CD4-positive, alpha-beta T cell treated with Interferon gamma for 1 hour (primary cell): ENCODE measurements at places on chromosomes 16 and 17.

GRCh38 chr16:75254359-75254837, 3.0 kb upstream of the BCAR1 start:
- DNase-seq, result no peak

GRCh38 chr17:10612957-10613744, 44.0 kb downstream of the MYH3 start:
- no peak for DNase-seq

DNA sequence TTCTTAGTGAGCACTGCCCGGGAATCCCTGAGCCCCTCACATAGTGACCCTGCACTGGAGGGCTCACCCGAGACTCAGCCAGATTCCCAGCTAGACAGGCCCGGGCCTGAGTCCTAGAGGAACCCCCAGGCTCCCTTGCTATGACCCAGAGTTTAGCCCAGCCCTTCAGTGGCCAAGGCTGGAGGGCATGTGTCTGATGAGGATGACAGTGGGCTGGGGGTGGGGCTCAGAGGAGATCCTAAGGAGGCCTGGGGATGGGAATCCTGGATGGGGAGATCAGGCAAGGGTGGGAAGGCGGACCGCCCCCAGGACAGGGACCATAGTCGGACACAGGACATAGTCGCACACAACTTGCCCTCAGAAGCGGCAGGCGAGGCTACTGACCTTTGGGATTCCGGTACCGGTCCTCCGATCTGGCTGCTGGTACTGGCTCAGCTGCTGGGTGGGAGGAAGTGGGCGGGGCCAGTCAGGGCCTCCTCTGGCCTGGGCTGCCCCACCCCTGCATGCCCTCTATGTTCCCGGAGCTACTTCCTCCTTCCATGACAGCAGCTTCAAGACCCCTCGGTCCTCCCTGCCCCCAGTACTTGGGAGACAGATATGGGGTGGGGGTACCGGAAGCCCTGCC, 1.1 kb downstream of the CD79B start:
- DNase-seq, result peak; percentile 73

DNA sequence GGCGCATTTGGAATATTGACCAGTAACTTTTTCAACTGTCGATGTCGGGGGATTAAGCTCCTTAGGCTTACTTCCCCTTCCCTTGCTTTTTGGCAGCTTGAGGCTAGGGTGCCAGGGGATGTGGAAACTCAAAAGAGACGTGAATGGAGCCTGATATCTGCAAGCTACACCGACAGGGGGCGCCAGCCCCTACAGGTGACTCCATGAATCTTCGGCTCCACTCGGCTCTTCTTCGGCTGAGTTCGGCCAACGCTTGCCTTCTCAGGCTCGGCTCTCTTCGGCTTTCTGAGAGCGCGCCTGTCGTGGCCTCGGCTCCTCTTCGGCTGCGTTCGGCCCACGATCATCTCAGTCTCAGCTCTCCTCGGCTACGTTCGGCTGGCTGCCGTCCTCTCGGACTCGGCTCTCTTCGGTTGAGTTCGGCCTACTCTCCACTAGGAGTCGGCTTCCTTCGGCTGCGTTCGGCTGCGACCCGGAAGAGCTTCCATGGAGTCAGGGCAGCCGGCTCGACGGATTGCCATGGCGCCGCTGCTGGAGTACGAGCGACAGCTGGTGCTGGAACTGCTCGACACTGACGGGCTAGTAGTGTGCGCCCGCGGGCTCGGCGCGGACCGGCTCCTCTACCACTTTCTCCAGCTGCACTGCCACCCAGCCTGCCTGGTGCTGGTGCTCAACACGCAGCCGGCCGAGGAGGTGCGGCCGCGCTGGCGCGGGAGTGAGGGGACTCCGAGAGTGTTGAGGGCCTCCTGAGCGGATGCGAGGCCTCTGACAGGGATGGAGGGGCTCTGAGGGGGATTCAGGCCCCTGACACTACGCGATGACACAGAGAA, at the start of gene ERCC4:
TSS of gene ERCC4 (plus strand) at position 472 of the 827 bp plus-strand sequence. CDS start at position 484, 12 bp downstream.
- peak; percentile 100 for DNase-seq

- DNase-seq, result peak; percentile 86
These were observed 38.4 kb upstream of the ARL4D start for GRCh38 chr17:43360376-43360738.

DNA sequence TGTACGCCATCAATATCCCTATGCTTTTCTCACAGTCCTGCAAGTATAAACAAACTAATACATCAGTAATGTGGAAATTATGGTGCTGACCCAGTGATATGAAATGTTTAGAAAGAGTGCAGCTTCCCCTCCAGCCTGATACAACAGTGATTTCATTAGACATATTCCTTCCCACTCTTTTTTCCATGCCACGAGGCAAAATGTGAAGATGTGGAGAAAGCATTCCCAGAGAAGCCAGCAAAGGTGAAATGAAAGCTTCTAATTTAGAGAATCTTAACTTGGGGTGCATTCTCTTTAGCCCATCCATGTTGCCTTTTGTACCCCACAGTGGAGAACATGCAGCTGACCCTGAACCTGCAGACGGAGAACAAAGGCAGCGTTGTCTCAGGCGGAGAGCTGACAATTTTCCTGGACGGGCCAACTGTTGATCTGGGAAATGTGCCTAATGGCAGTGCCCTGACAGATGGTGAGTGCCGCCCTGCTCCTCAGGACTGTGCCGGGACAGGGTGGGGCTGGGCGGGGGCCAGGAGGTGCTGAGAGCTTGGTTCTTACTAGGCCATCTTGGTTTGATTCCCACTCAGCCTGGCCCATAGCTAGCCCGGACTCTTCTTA, 77.8 kb downstream of the WWP2 start:
- DNase-seq, result no peak

GRCh38 chr16:72588551-72588950, 416.6 kb upstream of the PMFBP1 start:
- no peak for DNase-seq

GRCh38 chr16:64240586-64240985, 881.3 kb downstream of the CDH11 start:
- no peak for DNase-seq

DNA sequence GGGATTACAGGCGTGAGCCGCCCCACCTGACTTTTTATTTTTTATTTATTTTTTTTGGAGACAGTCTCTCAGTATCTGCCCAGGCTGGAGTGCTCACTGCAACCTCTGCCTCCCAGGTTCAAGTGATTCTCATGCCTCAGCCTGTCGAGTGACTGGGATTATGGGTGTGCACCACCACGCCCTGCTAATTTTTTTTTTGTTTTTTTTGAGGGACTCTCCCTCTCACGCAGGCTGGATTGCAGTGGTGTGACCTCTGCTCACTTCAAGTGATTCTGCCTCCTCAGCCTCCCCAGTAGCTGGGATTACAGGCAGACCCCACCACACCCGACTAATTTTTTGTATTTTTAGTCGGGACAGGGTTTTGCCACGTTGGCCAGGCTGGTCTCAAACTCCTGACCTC, 7.7 kb downstream of the ZNF207 start:
- DNase-seq, result no peak

DNA sequence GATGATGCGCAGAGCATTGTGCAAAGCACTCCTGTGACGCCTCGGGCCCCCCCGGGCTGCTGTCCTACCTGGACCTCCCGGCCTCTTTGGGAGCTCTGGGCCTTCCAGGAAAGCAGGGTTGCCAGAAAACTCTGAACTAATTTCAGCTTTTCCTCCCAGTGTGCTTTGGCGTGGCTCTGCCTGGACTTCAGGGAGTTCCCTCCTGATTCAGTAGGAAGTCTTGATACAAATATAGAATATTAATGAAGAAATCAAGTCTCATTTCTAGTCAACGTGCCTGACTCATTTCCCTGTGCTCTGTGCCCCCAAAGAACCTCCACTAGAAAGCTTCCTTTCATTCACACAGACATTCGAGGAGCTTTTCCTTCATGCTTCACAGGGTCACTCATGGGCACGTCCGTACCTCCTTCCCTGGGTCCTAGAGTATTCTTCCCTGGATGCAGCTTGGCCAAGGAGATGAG, 84.0 kb upstream of the NOL11 start:
- DNase-seq, result no peak

DNA sequence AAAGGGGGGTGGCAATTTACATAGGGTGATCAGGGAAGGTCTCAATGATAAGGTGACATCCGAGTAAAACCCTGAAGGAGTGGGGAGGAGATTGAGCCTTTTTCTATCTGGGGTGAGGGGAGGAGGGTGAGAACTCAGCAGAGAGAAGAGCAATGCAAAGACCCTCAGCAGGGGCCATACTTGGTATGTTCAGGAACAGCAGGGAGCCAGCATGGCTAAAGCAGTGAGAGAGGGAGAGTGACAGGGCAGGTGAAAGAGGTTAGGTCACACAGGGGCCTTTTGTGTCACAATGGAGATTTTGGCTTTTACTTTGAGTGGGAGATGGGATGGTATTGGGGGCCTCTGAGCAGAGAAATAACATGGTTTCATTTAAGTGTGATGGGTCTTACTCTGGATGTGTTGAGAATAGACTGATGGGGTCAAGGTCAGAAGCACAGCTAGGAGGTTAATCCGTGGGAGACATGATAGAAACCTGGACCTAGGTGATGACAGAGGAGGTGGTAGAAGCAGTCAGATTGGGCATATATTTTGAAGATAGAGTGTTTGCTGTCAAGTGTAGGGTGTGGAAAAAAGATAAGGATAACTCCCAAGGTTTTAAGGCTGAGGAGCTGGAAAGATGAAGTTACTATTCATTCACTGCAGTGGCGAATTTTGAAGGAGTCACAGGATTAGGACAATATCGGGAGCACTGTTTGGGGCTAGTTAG, 6.2 kb downstream of the SP2 start:
- DNase-seq, result no peak

GRCh38 chr17:6786618-6787017, 10.6 kb downstream of the FBXO39 start:
- no peak for DNase-seq

DNA sequence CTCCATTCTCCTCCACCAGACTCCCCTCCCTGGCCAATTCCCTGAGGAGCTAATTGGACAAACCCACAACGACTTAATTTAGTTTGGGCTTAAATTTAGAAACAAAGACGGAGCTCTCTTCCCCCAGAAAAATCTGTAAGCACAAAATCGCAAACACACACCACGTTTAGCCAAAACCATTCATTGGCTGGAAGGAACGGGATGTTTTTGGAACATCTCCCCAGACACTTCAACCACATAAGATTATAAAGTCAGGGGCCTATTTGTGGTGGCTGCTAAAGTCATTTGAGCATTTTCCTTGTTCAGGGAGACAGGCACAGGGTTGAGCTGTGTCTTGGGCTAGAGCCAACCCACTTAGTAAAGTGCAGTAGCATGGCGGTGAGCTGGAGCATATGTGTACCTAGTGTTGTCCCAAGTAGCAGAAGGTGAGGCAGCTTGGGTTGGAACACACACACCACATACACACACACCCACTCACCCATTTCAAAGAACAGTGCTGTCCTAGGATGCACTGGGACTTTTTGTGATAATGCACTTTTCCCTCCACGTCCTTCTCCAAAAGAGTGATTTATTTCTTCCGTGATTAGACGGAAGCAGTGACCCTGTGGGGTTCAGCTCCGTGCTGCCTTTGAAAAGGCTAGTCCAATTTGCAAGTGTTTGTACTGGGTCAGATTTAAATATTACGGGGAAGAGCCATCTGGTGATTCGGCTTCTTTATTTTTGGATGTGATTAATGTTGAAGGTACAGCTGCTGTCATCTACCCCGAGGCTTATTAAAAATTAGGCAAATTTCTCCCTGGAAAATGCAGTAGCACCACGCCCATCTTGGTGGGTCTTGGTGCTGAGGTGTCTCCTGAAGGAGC, 32.2 kb downstream of the ELAC2 start:
- DNase-seq, result no peak

GRCh38 chr17:72116661-72117521, 3.9 kb upstream of the SOX9 start:
- DNase-seq, result no peak

DNA sequence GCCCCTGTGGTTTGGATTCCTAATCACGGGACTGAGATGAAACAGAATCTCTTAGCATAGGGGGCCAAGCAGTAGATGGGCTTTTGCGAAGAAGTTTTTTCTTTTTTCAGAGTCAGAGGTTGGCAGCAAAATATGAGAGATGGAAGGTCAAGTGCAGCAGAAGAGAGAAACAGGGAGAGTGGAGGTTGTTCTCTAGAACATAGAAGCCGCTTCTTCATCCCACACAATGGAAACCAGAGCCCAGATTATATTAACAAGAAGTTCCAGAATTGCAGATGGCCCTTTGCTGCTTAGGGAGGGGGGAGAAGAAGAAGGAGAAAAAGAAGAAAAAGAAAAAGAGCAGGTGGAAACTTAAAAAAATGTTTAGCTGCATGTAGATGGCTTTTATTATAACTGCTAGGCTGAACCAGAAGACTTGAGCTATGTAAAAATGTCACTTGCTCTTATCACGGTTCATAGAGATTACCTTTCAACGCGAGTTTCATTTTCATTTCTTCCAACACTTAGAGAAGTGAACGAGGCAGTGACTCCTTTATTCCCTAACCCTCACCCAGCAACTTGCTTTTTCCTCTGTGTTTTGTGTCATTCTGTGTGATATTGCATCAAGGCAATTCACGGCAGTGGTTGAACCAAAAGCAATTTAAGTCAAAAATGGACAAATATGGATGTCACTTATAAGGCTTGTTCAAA, 737.5 kb downstream of the WWOX start:
- DNase-seq, result no peak

DNA sequence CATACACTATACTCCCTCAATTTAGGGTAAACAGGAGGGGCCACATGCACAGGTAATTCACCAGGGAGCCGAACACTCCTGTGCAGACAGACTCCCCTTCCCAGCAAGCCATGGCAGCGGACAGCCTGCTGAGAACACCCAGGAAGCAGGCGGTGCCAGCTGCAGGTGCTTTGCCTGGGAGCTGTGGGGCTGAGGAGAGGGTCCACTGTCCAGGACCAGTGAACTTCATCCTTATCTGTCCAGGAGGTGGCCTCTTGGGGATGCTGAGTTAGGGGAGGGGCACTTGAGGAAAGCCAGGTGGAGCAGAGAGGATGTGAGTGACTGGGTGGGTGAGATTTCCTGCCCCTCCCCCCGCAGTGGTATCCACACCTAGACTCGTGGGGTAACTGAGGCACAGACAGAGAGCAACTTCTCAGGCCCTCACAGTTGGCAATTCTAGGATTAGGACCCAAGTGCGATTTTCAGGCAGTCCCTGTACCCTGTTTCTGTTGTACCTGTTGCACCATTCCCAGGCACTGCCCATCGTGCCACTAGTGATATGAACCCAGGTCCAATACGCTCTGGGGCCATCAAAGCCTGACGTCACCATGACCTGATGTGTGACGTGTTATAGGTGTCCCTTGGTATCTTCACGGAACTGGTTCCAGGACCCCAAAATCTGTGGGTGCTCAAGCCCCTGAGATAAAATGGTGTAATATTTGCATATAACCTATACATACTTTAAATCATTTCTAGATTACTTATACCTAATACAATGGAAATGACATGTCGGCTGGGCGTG, 1.2 kb downstream of the GRN start:
- no peak for DNase-seq

- DNase-seq, result no peak
These were observed 33.8 kb downstream of the ESRP2 start for GRCh38 chr16:68202091-68202519.
